ENCODE measurements at places on chromosomes 11 and 22. TPM values are rescaled to one million over a fixed set of nuclear protein-coding genes. Genes with fewer than 3 reads are reported as not detected.

Gene SLC1A2
- 2.9 TPM for total RNA-seq

DNA sequence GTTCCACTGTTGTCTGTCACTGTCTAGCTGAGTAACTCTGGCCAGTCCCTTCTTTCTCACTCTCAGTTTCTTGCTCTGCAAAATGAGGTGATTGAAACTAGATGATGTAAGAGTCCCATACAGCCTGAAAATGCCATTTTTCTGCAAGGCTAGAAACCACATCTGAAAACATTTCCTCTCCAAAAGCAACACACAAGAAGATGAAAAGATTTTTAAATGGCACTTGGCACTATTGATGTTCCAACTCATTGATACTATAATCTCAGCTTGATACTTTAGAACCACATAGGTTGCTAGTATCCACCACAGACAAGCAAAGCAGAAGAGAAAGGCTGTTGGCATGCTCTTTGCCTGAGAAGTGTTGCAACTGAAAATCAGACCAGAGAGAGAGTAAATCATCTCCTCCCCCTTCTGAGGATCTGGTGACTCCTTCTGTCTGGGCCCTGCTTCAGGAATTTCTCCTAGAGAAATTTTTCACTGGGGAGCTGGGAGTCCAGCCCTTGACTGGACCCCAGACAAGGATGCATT is 1217.9 kb downstream of the LRRC4C start:
- peak; percentile 57 for DNase-seq

Gene P2RY2
- total RNA-seq: 3.1 TPM

Gene MS4A3
- not detected for total RNA-seq

GRCh38 chr11:118274186-118274585 is 10.1 kb upstream of the MPZL2 start:
- no peak for DNase-seq

DNA sequence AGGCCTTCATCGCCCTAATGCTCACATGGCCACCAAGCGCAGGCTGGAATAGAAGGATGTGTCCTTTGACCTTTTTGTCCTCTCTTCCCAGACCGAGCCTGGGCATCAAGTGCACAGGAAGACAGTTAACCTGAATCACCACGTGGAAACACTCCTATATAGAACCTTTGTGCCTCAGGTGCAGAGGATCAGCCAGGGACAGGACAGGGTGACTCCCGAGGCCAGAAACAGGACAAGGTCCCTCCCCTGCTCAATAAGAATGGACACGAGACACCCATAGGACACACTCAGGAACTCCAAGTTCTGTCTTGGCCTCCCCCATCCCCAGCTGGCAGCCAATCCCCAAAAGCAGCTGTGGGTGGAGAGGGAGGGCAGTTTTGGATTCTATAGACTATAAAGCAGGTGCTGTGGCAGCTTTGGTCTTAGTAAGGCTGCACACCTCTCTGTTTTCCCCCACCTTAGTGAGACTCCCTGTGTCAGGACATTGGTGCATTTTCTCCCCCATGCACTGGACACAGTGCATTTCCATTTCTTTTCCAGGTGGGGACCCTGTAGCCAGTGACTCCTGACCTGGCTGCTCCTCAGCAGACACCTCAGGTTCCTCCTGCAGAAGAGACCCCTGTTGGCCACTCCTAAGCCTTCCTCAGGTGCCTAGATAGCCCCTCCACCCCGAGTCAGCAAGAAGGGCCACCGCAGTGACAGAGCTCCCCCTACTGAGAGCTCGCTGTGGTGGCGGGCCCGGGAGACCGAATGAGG is 43.6 kb upstream of the POU2AF1 start:
- DNase-seq: peak; percentile 44

GRCh38 chr22:39236321-39237317 is 8.2 kb downstream of the PDGFB start:
- no peak for DNase-seq

DNA sequence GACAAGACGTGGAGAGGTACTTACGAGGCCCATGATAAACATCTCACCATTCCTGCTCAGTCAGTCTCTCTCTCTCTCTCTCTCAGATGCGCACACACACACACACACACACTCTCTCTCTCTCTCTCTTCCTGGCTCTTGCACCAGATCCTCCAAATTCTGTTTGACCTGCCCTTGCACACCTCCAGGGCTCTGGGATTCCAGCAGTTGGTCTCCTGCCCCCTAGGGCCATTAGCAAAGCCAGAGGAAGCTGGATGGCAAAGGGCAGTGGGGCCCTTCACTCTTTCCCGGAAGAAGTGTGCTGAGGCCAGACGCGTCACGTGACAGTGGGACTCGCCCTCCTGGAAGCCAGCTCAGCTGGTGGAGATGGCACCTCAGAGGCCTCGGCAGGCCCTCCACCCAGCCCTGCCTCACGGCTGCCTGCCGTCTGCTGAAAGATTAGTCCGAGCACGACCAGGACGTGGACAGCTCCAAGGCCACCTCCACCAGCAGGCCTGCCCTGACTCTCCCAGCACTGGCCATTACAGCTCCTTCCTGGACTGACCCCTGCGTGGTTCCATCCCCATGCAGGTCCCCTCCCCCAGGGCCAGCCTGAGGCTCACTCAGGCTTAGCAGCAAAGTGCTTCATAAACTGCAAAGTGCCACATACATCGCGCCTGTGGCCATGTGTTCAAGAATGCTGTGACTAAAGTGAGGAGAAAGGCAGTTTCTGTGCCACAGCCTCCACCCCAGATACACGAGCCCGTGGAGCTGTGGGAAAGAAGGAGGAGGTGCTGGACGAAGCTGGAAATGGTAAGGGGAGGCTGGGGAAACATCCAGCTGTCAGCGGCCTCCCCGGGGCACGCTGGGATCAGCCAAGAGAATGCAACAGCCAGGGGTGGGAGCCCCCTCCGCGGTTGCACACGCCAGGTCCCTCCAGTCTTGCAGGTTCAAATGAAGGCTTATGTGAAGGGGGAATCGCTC is 3.7 kb downstream of the PDGFB start:
- DNase-seq: no peak

Gene RASD2
- not detected for total RNA-seq

- no peak for DNase-seq
Observed at GRCh38 chr11:44814881-44815592, 88.3 kb downstream of the TSPAN18 start.

DNA sequence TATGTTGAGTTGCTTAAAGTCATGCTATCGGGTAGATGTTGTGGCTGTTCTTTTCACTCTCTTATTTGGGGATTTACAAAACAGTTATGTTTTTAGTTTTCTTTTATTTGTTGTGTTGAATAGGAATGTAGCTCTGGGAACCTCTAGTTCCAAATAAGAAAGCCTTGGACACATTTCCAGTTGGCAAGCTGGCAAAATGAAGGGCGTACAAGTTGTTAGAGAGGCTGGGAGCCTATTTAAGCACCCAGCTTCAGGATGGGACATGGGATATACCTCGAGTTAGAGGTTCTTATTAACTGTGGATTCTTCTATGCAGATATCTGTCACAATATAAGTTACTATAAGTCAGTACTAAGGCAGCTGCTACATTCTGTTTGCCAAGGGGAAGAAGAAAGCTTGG is 22.8 kb downstream of the PPARA start:
- DNase-seq: no peak

Gene OR2AT4
- total RNA-seq: not detected

- DNase-seq: no peak
Observed at GRCh38 chr11:2775626-2776350, 76.0 kb upstream of the KCNQ1OT1 start.

DNA sequence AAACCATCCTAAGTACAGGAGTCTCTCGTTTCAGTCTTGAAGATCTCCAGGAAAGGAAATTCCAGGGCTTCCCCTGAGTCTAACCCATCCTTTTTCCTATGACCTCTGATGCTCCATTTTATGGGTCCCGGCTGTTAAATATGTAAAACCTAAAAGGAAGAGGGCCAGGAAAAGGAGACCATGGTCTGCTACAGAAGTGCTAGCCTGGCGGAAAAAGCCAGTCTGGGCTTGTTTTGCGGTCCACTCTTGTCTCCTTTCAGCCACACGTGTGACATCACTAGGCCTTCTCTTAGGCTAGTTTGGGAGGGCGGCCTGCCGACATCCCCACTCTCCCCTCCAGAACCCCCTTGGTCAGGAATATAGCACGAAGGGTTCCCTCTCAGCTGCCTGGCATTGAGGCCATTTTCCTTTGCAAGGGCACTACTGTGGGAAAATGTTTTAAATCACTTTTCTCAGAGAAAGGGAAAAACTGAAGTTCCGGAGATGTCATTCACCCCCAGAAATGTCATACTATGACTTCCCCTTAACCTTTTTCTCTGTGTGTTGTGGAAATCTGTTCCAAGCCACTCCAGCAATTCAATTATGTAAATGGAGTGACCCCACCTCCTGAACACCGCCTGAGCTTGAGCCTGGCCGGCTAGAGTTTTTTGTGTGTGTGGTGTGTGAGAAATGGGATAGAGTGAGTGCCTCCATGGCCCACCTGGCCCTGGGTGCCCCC is 86.9 kb downstream of the UBASH3B start:
- no peak for DNase-seq

All from uterus (tissue), 4 donors.